Neural progenitor cell (in vitro differentiated cells): ENCODE measurements at places on chromosomes 12 and 14. TPM values are rescaled to one million over a fixed set of nuclear protein-coding genes. Genes with fewer than 3 reads are reported as not detected.

GRCh38 chr12:7439579-7440505 lies 4.1 kb downstream of the CD163L1 start:
- DNase-seq, result peak; percentile 79

- DNase-seq, result peak; percentile 48
Measured at GRCh38 chr14:99807413-99808153, 14.4 kb downstream of the EML1 start.

GRCh38 chr12:57003395-57003794 lies 3.0 kb downstream of the ZBTB39 start:
- no peak for DNase-seq

GRCh38 chr12:70365648-70366518 lies at the start of gene KCNMB4:
Gene KCNMB4, plus strand, starts transcription at chr12:70366290. Its CDS starts 445 bp downstream, at chr12:70366735.
- peak; percentile 95 for DNase-seq

Gene KRT6A
- not detected in 2 replicates for total RNA-seq

Gene KDM2B
- 85.3 and 158 TPM in 2 replicates for total RNA-seq

Gene DTX1
- total RNA-seq, result 0.49 and 5.2 TPM in 2 replicates

DNA sequence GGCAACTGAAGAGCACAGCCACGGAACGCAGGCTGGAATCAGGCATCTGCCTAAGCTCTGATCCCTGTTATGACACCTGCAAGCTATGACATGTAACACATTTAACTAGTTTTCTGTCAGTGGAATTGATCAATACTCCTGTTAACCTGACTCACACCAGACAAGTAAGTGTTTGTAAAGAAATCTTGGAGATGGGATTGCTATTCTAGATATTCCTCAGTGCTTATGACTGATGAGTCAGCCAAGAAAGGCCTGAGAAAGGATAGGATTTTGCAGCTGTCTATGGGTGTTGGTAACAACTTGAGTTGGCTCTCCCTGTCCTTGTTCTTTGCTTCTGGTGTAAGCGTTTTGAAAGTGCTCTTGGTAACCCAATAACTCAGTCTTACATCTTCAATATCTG lies 110.5 kb downstream of the GPR135 start:
- no peak for DNase-seq

DNA sequence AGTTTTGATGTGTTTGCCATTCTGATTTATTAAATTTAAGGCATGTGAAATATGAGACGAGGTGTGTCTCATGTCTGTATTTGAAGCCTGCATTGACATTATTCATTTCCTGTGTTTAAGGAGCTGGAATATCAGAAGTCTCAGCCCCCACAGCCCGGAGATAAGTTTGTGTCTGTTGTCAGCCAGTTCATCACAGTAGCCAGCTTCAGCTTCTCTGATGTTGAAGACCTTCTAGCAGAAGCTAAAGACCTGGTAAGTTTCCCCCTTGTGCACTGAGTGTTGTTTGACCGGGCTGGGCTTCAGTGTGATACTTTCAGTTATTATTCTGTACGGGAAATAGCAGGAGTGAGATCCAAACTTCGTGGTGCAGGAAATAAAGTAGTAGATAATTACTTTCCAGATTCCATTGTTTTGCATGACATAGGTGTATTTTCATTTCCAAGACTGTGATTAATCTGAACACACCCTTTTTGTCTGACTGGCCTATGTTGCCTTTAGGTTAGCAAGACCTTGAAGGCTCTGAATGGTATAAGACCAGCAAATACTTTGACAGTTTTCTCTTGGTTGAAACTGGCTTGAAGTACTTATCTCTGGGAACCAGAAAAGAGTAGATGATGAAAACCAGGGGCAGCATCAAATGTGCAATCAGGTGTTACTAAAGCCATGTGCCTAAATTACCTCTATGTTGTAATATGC lies 101.5 kb downstream of the GPR135 start:
- no peak for DNase-seq

DNA sequence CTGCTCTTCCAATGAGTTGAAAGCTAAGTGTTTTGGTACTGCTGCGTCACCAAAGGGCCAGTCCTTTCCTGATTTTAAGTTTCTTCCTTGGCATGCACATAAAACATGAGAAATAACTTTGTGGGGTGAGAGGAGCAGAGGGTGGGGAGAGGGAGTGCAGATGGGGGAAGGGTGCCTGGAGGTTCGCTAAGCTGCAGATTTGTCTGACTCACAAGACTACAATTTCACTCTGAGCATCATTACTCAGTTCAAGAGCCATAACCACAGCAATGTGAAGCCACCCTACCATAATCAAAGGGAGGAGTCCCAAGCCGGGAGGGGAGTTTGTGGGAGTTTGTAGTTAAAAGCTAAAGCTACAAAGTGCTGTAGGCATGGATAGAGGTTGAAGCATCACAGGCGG lies 136.1 kb downstream of the ANO2 start:
- DNase-seq, result no peak

- DNase-seq, result no peak
Measured at GRCh38 chr12:5507944-5508343, 76.0 kb downstream of the NTF3 start.

Gene ACRBP
- total RNA-seq, result 2.7 and 3.8 TPM in 2 replicates

Gene GZMB
- total RNA-seq, result not detected in 2 replicates

Gene CLMN
- total RNA-seq, result 6.3 and 6.7 TPM in 2 replicates

DNA sequence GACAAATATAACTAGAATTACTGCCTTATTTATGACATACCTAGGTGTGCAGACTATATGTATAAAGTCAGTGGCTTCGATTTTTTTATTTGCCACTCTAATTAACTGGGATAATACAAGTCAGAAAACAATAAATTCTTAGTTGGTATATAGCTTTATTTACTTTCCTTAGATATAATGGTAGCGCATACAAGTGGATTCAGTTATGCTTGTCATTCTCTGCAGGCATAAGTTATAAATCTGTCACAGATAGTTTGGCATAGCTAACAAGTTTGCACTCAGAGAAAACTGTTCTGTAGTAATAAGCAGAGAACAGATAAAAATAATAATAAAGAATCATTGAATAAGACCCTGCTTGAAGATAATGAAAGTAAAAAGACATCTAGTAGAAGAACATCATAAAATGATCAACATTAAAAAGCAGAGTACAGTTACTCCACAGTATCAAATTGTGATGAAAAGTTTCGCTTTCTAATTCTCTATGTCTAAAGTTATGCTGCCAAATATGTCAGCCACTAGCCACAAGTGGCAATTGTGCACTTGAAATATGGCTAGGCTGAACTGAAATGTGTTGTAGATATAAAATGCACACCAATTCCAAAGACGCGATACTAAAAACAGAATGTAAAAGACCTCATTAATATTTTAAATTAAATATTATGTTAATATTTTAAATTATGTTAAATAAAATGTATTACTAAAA lies 224.1 kb downstream of the SLC25A21 start:
- no peak for DNase-seq

Gene KERA
- not detected in 2 replicates for total RNA-seq

GRCh38 chr14:105056303-105056831 lies 8.9 kb downstream of the GPR132 start:
- peak; percentile 38 for DNase-seq

- DNase-seq, result no peak
Measured at GRCh38 chr14:59510001-59510400, 25.7 kb downstream of the JKAMP start.

Gene LARP4
- 36.4 and 88.4 TPM in 2 replicates for total RNA-seq

DNA sequence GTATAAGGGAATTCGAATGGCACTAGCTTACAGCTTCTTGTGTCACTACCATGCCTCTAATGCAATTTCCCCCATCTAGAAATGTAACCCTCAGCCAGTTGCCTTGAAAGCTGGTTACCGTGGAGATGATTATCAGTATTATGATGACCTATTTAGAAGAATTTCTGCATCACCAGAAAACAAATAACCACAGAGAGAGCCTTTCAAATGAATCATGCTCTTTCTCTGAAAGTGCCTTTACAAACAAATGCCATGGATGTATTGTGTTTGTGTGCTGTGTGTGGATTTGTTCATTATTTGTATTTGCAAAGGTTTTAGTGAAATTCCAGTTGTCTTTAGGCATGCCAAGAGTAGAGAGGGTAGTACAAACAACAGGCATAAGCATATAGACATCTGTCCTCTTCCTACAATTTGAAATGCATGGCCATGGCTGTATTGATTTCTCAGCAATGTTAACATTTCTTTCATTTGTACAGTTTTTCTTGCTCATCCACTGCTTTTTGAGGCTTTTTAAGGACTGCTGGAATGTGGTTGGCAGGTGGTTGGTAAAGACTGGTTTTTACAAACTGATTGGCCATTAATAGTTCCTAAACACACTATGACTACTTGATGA lies 266.5 kb downstream of the PAWR start:
- peak; percentile 24 for DNase-seq

Gene CTSG
- not detected in 2 replicates for total RNA-seq

Gene AQP6
- total RNA-seq, result 0.12 TPM in 1 of 2 replicates, not detected in the other

Gene C12orf56
- total RNA-seq, result 1.3 and 4.2 TPM in 2 replicates

Gene ALX1
- total RNA-seq, result 3.9 and 5.6 TPM in 2 replicates

DNA sequence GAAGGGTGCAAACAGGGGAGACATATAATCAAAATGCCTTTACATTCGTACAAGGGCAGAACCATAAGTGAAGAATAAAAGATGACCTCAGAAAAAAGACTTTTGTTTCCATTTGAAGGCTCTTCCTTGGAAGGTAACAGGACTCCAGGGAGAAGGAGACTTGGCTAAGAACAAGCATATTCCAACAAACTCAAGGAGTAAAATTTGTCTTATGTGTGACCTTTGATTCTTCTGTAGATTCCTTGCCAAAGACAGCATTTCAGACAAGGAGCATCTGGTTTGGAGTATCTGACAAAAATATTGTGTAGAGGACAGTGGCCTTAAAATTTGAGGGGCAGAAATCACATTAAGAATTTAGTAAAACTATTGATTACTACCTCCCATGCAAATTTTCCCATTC lies 991.9 kb downstream of the FLRT2 start:
- no peak for DNase-seq

Gene KRT1
- total RNA-seq, result not detected in 2 replicates

Gene PTPN21
- 10.1 and 11.7 TPM in 2 replicates for total RNA-seq

GRCh38 chr12:10179776-10180181 lies 947 bp downstream of the TMEM52B start:
- DNase-seq, result no peak

Gene SNX6
- 206 and 365 TPM in 2 replicates for total RNA-seq

DNA sequence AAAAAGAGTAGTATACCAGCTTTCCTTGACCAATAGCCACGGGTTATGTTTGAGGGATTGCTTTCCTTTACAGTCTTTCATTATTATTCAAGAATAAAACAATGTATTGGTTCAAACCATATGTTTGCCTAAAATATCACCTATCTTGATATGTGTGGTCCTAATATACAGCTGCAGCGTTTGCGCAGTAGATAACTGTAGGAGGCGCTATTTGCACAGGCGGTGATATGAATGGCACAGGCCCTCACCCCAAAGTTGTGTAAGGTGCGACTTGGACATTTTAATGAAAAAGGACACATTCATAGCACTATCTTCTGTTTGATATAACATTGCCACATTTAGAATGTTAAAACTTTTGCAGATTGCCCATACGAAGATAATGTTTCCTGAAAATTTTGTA lies 298.4 kb downstream of the TRHDE start:
- DNase-seq, result peak; percentile 74

- DNase-seq, result no peak
Measured at GRCh38 chr14:80705241-80705980, 236.1 kb downstream of the CEP128 start.

Gene PRB2
- total RNA-seq, result not detected in 2 replicates

DNA sequence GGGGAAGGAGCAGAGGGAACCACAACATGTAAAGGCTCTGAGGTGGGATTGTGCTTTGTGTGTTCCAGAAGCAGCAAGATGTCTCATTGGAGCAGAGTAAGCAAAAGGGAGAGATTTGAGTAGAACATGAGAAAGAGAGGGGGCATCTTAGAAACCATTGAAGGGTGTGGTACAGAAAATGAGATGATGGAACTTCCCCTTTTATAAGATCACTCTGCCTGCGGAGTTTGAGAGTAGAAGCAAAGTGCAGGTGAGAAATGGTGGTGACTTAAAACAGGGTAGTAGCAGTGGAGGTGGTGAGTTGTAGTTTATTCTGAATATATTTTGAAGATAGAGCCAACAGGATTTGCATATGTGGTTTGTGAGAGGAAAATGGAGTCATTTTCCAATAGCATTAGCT lies 56.0 kb downstream of the FBXO34 start:
- no peak for DNase-seq

Gene TSPAN8
- total RNA-seq, result not detected in 2 replicates

GRCh38 chr14:66046035-66046434 lies 440.1 kb upstream of the CCDC196 start:
- DNase-seq, result no peak

GRCh38 chr14:105891221-105891602 lies 364.8 kb downstream of the TMEM121 start:
- no peak for DNase-seq

Gene OR10P1
- total RNA-seq, result not detected in 2 replicates

- no peak for DNase-seq
Measured at GRCh38 chr14:105899657-105900397, 373.4 kb downstream of the TMEM121 start.

DNA sequence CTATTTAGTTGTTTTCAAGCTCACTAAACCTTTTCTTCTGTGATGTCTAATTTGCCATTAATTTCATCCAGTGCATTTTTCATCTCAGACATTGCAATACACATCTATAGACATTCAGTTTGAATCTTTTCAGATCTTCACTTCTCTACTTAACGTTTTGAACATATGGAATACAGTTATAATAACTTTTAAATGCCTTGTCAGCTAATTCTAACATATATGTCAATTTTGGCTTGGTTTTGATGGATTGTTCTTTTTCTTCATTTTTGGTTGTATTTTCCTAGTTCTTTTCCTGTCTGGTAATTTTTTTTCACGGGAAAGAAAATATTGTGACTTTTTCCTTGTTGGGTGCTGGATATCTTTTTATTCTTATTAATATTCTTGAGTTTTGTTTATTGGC lies 215.3 kb downstream of the ATP23 start:
- no peak for DNase-seq

GRCh38 chr14:26773906-26774593 lies 176.2 kb upstream of the NOVA1 start:
- DNase-seq, result no peak

Gene NFATC4
- total RNA-seq, result 38.2 and 95.3 TPM in 2 replicates

Gene TAS2R10
- total RNA-seq, result 0.87 and 1.4 TPM in 2 replicates

DNA sequence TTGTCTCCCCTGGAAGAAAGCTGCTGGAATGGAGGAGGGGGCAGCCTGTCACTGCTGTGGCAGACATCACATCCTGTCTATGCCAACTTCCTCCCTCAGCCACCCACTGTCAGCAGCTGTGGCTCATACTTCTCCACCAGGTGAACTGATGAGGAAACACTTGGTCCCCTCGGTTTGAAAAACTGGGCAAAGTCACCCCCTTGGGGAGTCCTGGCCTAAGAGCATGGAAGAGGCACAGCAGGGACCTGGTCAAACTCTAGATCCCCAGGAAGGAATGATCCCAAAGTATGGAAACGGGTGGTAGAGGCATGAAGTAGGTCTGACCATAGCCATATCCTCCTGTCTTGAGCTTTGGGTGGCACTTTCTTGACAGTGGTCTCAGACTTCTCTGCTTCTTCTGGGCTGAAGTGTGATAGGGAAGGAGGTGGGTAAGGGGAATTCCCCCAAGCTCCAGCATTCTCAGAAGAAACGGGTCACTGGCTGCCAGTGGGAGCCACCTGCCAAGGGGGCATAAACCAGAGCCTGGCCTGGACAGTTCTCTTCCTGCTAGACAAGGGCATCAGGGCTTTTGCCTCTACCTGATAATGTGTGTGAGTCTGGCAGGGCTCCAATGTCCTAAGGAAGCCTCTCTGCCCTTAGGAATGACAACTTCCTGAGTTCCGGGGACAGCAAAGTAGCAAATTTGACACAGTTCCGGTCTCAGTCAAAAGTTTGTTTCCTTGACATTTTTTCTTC lies 36.0 kb downstream of the FMNL3 start:
- DNase-seq, result no peak

Gene SNAPC1
- 17.5 and 27.8 TPM in 2 replicates for total RNA-seq

Gene OR4E1
- not detected in 2 replicates for total RNA-seq

Gene PAPLN
- 17.3 and 23.7 TPM in 2 replicates for total RNA-seq

Gene PTGDR
- 0.58 and 0.71 TPM in 2 replicates for total RNA-seq
